ENCODE measurements at places on chromosomes 3 and 15. TPM values are rescaled to one million over a fixed set of nuclear protein-coding genes. Genes with fewer than 3 reads are reported as not detected.

GRCh38 chr15:84099181-84099580 lies 136.4 kb upstream of the GOLGA6L4 start:
- DNase-seq: peak; percentile 48

GRCh38 chr3:94063496-94064119 lies 747 bp downstream of the NSUN3 start:
- DNase-seq: no peak

DNA sequence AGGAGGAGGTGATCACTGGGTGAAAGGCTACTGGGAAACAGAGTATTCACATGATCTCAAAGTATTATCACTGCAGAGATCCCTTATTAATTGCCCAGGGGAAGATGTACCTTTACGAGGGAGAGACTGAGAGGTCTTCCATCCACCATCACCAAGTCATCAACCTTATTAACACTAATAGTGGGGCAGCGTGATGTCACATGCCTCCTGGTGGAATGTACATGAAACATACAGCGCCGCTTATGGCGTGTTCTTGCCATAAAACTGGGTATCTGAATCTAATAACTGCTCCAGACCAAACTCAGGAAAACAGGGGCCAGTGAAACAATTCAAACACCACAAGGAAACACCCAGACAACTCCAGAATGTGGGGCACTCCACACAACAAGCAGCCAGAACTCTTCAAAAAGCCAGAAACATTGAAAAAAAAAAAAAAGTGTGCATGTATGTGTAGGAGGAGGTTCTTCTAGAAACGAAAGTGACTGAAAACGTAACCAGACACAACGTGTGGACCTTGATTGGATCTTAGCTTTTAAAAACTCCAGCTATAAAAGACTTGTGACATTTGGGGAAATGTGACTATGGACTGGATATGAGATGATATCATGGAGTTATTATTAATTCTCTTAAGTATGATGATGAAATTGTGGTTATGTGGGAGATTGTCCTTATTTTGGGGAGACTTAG lies 4.6 kb downstream of the STIMATE start:
- no peak for DNase-seq

The TMCO5A gene
- total RNA-seq: not detected

Data from fibroblast of lung (primary cell).